Kidney glomerular epithelial cell (primary cell): ENCODE measurements at places on chromosomes 7 and 10.

DNA sequence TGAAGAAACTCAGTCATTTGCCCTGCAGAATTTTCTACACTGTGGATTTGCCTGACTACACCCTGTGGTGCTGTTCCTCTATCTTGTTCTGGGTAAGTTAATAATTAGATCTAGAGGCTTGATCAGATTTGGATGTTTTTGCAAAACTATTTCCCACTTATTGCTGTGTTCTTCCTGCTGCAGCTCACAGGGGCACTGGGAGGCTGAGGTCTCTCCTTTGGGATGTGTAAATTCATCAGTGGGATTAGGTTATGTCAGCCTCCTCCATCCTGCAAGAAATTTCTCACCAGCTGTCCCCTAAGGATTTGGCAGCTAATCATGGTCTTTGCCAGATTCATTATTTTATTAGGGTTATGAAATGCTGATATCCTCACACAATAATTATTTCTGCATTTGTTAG, 148.1 kb upstream of the ZNF32 start:
- DNase-seq, result no peak

GRCh38 chr10:110304394-110304779, 333 bp downstream of the SMNDC1 start:
- no peak for DNase-seq

- DNase-seq, result no peak
Observed at GRCh38 chr7:123876557-123877256, 31.7 kb downstream of the HYAL4 start.

DNA sequence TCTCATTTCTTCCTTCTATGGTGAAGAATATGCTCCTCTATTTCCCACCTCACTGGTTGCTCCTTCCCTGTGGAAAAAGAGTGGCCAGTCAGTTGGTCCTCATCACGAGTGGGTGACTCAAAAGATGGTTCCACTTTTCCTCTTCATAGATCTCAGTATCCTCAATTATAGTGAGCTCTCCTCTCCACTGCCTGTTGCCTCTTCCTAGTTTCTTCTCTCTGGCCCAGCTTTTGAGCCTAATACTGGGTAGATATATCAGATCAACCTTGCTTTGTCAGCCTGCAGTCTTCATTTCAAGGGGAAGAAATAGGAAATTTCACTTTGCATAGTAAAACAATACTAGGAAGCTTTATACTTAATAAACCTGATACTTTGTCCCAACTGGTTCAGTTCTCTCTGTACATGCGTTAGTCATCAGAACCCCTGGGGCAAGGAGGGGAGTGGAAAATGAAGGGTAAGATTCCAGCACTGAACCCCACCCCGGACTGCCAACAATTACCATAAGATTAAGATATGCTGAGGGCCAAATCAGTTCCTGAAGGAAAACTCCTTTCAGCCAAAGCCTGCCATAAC, 15.5 kb upstream of the WNT16 start:
- DNase-seq, result no peak

- DNase-seq, result no peak
Observed at GRCh38 chr10:56561336-56561735, 200.3 kb upstream of the ZWINT start.

GRCh38 chr7:121331048-121331447, 2.2 kb downstream of the WNT16 start:
- no peak for DNase-seq

DNA sequence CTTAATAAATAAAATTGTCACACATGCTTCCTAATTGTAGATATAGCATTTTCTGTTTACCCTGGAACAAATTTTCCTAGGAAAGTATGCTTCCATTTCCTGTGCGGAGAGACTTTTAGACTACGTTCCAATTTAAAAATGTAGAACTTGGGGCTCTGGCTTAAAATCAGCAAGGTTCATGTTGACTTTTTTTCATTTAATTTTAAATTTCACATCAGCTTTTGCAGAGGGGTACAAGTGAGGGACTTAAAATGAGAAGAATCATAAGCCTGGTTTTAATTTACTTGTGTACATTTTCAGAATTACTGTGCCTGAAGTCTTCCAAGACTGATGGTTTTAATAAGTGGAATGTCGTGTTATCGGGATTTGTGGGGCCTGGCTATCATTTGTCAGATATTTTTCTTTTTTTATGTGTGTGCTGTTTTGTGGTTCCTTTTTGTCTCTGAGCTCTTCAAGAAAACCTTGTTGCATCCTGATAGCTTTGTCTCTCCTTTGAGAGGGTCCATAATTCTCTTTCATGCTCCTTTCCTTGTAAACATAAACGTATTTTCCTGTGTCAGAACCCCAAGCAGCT, 8.8 kb upstream of the ATRNL1 start:
- DNase-seq, result no peak

DNA sequence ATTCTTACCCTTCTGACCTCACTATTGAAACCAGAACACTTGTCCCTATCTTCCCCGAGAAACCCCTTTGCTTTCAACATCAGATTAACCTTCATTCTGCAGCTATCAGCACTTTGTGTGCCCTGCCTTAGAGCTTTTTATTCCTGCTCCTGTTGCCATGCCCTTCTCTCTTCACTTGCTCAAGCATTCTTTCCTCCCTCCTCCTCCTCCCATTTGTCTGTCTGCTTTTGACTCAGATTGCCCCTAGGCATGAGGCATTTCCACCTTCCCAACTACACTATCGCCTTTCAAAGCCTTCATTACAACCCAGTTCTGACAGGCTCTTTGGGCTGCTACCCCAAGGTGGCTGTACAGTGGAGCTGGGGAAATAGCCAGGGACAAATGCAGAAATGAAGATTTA, 143.3 kb downstream of the SLC25A13 start:
- DNase-seq, result no peak

- no peak for DNase-seq
Observed at GRCh38 chr7:51160411-51160810, 156.2 kb downstream of the COBL start.

GRCh38 chr7:22352887-22353286, 4.1 kb downstream of the RAPGEF5 start:
- DNase-seq, result no peak

GRCh38 chr10:129517680-129518057, 50.6 kb downstream of the MGMT start:
- no peak for DNase-seq

DNA sequence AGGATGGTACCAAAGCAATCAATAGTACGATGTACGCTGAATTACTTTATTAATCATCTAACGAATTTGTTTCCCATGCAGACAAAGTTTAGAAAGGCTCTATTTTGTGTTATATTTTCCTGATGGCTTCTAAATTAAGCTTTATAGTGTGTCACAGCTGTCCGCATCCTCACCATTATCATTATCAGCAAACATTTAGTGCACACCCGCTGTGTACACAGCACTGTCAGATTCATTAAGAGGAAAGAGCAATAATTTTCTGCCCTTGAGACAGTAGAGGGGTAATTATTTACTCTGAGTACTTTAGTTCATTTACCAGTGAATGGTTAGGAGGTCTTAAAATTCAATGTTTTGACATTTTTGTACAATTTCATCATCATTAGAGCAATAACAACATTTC, 233.3 kb upstream of the PTPRZ1 start:
- DNase-seq, result no peak

DNA sequence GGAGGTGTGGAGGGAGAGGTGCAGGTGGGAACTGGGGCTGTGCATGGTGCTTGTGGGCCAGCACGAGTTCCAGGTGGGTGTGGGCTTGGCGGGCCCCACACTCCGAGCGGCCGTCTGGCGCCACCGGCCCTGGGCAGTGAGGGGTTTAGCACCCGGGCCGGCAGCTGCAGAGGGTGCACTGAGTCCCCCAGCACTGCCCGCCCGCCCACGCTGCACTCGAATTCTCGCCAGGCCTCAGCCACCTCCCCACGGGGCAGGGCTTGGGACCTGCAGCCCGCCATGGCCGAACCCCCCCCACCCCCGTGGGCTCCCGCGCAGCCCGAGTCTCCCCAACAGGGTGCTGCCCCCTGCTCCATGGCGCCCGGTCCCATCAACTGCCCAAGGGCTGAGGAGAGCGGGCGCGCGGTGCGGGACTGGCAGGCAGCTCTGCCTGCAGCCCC, 810.2 kb downstream of the PCDH15 start:
- no peak for DNase-seq

DNA sequence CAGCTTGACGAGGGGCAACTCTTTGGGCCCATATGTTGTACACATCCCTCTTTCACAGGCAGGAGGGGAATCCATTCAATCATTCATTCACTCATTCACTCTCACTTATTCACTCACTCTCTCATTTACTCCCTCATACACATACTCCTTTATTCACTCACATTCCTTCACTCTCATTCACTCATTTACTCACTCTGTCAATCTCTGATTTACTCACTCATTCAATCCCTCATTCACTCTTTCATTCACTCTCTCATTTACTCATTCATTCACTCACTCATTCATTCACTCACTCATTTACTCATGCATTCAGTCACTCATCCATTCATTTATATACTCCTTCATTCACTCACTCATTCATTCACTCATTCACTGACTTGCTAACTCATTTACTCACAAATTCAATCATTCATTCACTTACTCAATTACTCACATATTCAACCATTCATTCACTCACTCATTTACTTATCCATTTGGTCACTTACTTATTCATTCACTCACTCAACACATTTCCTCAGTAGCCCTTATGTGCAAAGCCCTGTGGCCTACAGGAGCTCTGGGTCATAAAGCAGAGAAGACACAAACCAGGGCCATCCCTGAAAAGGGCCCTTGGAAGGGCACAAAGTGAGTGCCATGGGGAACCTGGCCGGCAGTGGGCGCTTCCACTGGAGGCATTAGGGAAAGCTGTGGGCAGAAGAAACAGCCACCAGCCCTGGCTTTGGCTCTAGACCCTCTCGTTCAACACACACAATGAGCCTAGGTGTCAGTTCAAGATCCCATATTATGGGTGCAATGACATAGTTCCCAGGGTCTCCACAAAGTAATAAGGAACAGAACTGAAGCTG, 26.0 kb downstream of the HIP1 start:
- no peak for DNase-seq

DNA sequence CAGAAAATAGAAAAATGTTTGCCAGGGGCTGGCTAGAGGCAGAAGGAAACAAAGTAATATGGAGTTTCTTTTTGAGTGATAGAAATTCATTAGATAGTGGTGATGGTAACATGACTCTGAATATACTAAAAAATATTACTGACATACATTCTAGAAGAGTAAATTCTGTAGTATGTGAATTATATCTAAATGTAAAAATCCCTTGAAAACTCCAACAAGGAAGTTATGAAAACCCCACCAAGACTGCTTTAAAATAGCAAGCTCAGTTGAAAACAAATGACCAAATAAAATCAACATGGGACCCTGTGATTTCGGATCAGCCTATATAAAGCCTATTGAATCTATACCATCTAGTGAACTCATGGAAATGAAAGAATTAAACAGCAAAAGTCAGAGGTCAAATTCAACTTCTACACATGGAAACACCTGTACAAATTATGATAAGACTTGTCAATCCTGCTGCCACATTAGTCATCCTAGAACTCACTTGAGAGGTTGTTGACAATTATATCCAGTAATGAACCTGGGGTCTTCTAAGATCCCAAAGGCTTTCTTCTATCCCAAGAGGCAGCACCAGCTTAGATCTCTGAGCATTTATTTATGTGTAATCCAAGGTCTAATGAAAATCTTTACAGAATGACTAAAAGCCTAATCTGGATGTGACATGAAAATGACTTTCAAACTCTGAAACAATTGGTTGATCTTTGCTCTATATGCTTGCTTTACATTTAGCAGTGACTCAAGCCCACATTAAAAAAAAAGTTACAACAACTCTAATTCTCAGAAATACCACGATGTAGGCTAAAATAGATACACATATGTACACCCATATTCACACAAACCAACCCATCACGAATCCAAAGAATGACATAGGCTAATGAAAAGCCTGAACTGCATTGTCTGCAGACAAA, 59.3 kb downstream of the OSBPL3 start:
- no peak for DNase-seq

GRCh38 chr7:30907527-30908267, 4.0 kb upstream of the AQP1 start:
- DNase-seq, result no peak

DNA sequence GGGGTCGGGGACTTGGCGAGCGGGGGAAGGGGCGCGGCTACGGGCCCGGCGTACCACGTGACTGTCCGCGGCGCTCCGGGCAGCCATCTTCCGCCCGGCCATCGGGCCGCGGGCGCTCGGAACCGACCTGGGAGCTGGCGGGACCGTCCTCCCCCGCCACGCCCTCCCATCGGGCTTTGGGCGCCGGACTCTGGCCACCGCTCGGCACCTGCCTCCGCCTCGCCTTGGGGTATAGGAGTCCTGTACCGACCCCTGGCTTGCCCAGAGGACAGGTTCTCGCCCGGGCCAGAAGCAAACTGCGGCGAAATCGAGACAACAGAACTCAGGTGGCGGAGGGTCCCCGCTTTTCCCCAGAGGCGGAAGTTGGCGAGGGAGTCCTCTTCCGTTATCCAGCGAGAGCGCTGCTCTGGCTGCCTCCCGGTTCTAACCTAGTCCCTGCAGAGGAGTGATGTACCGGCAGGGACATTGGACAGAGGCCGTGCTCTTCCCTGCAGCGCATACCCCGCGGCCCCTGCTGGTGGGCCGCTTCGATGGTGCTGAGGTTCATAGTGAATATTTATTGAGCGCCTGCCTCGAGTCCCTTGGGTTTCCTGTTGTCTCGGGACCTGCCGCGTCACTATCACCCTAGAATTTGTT, 1.2 kb upstream of the SGMS1 start:
- peak; percentile 77 for DNase-seq

GRCh38 chr7:78787854-78788253, 665.6 kb downstream of the MAGI2 start:
- DNase-seq, result no peak

- no peak for DNase-seq
Observed at GRCh38 chr7:36726806-36727503, 2.7 kb upstream of the AOAH start.

GRCh38 chr10:103911021-103911459, 6.9 kb downstream of the STN1 start:
- DNase-seq, result no peak

DNA sequence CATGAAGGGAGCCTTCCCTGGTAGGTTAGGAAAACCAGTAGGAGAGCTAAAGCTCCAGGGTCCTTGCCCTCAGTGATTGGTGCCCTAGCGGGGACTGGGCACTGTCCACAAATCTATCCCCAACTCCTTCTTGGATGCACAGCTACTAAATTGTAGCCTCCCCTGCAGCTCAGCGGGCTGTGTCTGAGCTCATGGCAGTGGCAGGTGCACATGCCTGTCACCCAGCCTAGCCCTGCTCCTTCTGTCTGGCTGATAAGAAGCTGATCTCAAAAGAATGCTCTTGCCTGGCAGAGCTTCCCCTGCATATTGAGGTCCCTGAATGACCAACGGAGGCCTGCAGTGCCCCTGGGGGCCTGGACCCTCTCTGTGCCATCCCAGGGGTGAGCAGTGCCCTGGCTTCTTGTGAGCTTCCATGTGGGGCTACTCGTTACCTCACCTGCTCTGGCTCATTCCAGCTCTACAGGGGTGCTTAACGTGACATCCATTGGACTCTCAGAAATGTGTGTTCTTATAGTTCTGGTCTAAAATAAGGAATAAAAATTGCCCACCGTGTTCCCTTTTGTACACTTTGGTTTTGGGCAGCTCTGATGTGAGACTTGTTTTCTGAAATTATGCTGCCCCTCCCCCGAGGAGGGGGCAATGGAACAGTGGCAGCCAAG, 59.8 kb upstream of the ANTXRL start:
- DNase-seq, result no peak
